ENCODE measurements at places on chromosomes 16 and 17.

- DNase-seq: no peak
These were observed 42.2 kb downstream of the STX8 start for GRCh38 chr17:9533441-9533840.

GRCh38 chr16:87698241-87698640, 67.5 kb downstream of the KLHDC4 start:
- no peak for DNase-seq

DNA sequence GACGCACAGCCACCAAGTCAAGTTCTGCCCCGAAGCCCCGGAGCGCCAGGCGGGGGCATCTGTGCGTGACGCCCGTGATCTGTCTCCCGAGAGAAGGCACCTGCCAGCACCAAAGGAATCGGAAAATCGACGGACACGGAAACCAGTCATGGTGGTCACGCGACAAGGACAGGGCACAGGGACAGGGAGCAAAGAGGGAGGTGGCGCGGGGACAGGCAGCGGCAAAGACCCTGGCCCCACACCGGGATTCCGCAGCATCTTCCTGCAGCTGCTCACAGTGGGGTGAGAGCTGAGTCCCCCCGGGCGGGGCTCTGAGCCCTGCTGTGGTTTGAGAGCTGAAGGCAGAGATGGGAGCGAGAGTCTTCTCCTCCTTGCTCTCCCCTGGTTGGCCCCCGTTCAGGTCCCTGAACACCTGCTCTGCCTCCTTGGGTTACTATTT, 56.4 kb downstream of the ABR start:
- no peak for DNase-seq

- DNase-seq: no peak
These were observed 61.0 kb downstream of the SMPD3 start for GRCh38 chr16:68387301-68387700.

DNA sequence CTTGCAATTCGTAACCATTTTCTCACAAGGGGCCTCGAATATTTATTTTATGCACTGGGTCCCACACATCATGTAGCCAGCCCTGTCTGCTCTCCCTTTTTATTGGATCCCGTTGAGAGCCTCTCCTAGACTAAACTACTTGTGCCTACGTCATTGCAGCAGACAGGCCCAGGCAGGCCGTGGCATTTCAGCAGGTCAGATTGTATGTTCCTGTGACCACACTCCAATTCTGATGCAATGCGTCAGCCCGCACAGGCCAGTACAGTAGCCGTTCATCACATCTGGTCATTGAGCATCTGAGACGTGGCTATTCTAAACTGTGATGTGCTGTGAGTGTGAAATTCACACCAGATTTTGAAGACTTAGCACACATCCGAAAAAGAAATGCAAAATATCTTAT, 42.2 kb downstream of the ABAT start:
- no peak for DNase-seq

DNA sequence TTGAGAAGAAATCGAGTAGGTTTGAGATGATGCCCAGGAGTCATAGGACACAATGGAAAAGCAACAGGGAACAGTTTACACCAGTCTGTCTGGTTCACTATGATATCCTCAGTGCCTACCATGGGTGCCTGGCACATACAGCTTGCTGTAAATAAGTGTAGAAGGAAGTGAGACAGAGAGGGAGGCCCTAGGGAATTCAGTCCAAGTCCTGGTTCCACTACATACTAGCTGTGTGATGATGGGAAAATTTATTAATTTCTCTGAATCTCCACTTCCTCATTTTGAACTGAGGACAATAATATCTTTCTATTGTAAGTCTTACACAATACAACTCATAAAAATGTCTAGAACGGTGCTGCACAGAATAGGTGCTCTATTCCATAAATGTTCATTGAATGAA, 53.3 kb upstream of the LYRM9 start:
- DNase-seq: no peak

DNA sequence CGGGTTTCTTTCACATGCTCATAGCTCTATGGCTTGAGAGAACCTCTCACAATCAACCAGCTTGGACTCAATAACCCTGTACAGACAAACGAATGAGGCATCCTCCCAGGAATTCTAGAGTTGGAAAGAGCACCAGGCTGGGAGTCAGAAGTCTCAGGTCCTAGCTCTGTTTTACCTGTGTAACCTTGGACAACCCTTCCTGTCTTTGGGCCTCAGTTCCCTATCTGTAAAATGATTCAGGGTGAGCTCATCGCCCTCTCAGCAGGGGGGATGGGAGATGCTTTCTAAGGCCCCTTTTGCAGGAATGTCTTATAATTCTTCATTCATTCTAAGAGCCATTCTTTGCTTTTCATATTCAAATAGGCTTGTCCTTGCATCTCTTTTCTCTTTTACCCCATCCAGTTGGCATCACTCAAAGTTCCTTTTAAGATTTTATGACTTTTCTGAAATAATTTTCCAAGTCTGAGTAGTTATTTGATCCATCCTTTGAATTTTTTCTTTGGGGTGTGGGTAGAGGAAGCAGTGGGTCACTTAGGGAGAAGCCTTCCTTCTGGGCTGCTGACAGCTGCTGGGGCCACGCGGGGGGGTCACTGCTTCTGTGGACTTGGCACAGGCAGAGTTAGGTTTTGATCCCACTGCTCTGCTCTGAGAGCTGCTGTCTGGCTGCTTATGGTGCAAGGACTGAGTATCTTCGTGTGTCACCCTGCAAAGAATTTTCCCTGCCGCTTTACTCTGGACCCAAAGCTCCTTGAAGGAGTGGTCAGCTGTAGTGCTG, 102.7 kb downstream of the UTP18 start:
- no peak for DNase-seq

DNA sequence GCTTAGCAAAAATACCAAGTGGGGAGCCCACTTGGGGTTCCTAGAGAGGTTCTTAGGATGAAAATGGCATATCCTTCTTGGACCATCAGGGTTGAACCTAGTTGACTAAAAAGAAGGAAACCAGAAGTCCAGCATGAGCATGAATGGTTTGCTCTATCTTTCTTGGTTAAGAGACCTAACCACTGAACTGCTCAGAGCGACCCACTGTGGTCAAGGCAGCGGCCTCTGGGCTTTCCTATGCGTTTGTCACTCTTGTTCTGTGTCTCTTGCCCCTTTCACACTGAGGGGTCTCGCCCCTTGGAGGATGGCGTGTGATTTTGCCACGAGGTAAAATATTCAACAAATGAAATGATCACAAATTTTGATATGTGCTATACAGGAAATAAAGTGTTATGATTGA, 526 bp upstream of the BORCS6 start:
- no peak for DNase-seq

Data from A549 (cell line).